ENCODE measurements at places on chromosomes 16 and 17. TPM values are rescaled to one million over a fixed set of nuclear protein-coding genes. Genes with fewer than 3 reads are reported as not detected.
A peak's percentile ranks its signal among the peaks of the same experiment; 100 is the strongest.

DNA sequence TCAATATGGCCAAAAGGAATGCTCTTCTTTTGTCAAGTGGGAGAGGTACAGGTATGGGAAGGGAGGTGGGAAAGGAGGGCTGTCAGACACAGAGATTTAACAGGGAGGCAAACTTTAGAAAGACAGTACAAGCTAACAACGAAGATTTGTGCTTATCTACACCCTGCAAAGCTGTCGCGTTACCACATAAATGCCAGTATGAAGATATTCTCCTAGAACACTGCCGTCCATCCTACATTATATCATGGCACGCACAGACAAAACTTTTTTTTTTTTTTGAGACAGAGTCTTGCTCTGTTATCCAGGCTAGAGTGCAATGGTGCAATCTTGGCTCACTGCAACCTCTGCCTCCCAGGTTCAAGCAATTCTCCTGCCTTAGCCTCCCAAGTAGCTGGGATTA lies 50.6 kb downstream of the STH start:
- DNase-seq = no peak

DNA sequence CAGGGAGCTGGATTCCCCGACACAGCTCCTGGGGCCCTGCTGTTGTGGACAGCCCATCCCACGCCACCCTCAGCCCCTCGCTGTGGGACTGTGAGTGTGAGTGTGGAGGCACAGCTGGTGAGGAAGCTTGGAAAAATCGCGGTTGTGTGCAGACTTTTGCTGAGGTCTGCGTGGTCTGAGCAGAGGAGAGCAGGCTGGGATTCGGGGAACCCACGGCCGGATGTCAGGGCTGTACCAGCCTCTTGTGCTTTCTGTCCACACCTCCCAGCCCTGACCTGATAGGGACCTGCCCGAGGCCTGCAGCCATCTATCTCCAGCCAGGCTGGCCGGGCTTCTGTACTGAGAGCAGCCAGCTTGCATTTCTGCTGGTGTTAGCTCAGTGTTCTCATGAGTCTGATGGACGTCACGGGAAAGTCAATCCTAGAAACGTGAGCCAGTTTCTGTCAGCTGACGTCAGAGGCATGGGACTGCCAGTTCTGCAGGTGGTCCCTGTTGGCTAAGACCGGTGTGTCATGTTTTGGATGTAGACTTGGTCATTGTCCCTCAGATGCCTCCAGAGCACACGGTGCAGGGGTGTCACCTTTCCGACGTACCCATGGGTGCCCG lies 72.8 kb upstream of the ZNF750 start:
- no peak for DNase-seq

DNA sequence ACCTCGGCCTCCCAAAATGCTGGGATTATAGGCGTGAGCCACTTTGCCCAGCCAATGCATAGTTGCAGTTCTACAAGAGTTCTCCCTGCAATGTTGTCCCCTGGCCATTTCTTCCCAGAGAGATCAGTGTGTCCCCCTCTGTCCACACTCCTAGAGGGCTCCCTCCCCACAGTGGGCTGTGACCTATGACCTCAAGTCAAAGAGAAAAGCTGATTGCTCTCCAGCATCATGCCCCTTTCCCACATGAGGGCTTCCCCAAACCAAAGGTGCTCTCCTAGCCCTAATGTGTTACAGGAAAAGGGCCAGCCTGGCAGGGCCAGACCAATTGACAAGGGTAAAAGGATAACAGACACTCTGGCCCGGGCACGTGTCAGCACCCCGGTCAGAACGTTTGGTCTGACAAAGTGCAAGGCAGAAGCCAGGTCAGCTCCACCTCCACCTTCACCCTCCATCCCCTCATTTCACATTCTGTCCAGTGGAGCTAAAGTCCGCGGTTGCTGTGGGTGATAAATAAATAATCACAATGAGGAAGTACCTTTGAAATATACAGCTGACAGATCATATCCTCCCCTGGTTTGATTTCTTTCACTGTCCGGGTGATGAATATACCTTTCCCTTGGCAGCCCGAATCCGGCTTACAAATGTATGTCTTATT lies 17.8 kb downstream of the TTLL6 start:
- DNase-seq = no peak

DNA sequence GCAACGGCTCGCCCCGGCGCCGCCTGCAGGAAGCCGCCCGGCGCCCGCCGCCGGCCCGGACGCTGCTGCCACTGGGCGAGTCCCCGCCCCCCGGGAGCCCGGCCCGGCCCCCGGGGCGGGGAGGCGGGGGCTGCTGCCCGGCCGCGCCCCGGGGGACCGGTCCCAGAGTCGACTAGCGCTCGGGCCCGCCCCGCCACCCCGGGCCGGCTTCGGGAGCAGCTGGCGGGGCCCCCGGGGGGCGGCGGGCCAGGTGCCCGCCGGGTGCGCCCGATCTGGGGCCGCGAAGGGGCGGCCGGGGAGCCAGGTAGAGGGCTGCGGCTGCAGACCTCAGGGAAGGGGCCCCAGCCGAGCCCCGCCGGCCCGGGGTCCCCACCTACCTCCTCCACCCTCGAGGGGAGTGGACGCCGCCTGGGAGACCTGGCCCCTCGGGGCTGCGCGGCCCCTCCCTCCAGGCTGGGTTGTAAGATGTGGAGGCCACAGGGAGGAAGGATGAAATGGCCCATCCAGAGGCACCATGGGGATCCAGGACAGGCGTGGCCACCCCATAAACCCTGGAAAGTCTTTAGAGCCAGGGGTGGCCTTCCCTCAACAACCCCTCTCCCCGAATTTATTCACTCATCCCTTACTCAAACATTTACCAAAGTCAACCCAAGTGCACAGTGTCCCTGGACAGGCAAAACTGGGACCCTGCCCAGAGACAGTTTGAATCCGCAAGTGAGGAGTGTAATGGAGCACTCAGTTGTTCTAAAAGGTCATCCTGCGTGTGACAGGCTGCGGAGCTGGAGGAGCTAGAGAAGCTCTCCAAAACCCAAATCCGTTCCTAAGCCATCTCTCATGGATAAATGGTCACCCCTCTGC lies at the start of gene CDYL2:
CDYL2 (minus strand) TSS at position 73 of the 858 bp plus-strand sequence. CDS start 425 bp downstream, outside the sequence.
- DNase-seq = no peak

GRCh38 chr16:17802571-17802970 lies 331.8 kb upstream of the XYLT1 start:
- DNase-seq = no peak

- DNase-seq = no peak
These were observed 8.4 kb upstream of the CRYBA1 start for GRCh38 chr17:29238133-29238850.

- DNase-seq = no peak
These were observed 5.1 kb downstream of the CEMP1 start for GRCh38 chr16:2526135-2526534.

GRCh38 chr17:40064971-40065768 lies 2.4 kb downstream of the THRA start:
- peak; percentile 23 for DNase-seq

GLP2R gene
- 3.9 TPM for total RNA-seq

IRF8 gene
- not detected for total RNA-seq

CPNE2 gene
- total RNA-seq = 35.2 TPM

SYT17 gene
- 45.2 TPM for total RNA-seq

All from PC-9 (cell line).